Activated naive CD4-positive, alpha-beta T cell treated with anti-CD3 and anti-CD28 coated beads, Interleukin-2, amount 10 ng/mL, durations not matched to agents 5 hours and 36 hours (primary cell): ENCODE measurements at places on chromosomes 7 and 10. TPM values are rescaled to one million over a fixed set of nuclear protein-coding genes. Genes with fewer than 3 reads are reported as not detected.

The NRG3 gene
- not detected for total RNA-seq

The CYP2C18 gene
- not detected for total RNA-seq

The AS3MT gene
- total RNA-seq = 0.58 TPM

The PAPOLB gene
- total RNA-seq = not detected

The HOXA1 gene
- total RNA-seq = 0.40 TPM

The FAM25A gene
- total RNA-seq = not detected

The POU6F2 gene
- total RNA-seq = not detected

The AMPH gene
- total RNA-seq = not detected

The OLAH gene
- 9.0 TPM for total RNA-seq

The PILRB gene
- total RNA-seq = 48.7 TPM

The GPRIN2 gene
- total RNA-seq = not detected

The INTS1 gene
- 88.2 TPM for total RNA-seq

The SNCG gene
- total RNA-seq = 1.3 TPM

The GRM3 gene
- total RNA-seq = not detected
